ENCODE measurements at places on chromosomes 2 and 18.

DNA sequence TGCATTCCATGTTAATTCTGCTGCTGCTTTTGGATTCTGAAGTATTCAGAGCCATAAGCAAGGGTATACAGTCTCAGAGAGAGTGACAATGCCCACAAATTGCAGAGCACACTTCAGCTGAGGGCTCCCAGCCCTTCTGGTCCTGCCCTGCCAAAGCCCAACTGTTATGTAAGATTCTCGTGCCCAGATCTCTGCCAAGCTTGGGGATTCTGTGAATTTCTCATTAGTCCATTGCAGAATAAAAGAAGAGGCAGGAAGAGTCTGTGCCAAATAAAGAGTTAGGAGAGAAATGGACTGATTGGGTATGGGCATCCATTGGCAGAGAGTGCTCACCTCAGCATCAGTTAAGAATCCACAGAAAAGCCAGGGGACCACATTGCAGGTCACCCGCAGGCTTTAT, 112.0 kb upstream of the PNPT1 start:
- no peak for DNase-seq

- peak; percentile 95 for DNase-seq
Measured at GRCh38 chr2:96088340-96089335, 27.7 kb downstream of the ADRA2B start.

- DNase-seq: no peak
Measured at GRCh38 chr2:48530033-48530811, at the start of gene STON1. Gene STON1, plus strand, starts transcription at chr2:48530154. Its CDS starts 50,480 bp downstream, at chr2:48580634.

- DNase-seq: no peak
Measured at GRCh38 chr2:186772579-186772978, 76.4 kb downstream of the ZSWIM2 start.

DNA sequence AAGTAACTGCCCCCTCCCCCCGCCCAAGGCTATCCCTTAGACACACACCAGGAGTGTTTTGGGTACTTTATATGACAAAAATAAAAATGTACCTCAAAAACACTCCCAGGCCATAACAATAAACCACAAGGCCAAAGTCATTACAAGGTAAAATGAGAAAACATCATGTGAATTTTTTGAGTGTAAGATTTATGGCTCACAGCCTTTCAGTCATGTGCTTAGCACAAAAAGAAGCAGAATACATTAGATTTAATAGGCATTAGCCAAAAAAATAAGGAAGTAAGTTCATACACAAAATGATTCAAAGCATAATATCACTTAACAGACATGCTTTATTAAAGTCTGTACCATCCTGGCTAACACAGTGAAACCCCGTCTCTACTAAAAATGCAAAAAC, 103.7 kb downstream of the CACNB4 start:
- DNase-seq: no peak

GRCh38 chr18:48010264-48010663, 79.8 kb upstream of the SMAD2 start:
- no peak for DNase-seq

DNA sequence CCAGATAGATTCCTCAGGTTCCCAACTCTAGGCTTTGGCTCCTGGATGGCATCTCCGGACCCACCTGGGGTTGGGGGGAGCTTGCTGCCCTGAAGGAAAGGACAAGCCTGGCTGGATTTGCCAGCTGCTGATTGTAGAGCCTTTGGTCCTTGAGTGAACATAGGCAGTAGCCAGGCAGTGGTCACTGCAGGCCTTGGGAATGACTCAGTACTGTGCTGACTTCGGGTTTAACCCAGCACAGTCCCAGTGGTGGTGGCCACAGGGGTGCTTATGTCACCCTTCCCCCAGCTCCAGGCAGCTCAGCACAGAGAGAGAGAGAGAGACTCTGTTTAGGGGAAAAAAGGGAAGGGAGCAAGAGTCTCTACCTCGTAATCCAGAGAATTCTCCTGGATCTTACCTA, 27.7 kb upstream of the ACTR2 start:
- no peak for DNase-seq

DNA sequence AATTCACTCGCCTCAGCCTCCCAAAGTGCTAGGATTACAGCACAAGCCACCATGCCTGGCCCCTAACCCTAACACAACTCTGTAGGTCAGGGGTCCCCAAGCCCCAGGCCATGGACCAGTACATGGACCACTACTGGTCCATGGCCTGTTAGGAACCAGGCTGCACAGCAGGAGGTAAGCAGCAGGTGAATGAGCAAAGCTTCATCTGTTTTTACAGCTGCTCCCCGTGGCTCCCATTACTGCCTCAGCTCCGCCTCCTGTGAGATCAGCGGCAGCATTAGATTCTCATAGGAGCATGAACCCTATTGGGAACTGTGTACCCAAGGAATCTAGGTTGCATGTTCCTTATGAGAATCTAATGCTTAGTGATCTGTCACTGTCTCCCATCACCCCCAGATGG, 201.7 kb downstream of the NRP2 start:
- no peak for DNase-seq

DNA sequence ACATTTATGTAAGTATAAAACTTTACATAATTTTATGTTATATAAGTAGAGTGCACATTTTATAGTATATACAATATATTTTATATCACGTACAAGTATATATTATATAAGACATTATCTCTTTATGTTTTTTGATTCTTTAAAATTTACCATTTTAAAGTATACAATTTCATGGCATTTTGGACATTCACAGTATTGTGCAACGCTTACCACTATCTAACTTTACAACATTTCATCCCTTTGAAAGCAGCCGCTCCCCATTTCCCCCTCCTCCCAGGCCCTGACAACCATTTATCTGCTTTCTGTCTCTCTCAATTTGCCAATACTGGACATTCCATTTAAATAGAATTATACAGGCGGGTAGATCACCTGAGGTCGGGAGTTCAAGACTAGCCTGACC, 512.5 kb downstream of the TSN start:
- DNase-seq: no peak

DNA sequence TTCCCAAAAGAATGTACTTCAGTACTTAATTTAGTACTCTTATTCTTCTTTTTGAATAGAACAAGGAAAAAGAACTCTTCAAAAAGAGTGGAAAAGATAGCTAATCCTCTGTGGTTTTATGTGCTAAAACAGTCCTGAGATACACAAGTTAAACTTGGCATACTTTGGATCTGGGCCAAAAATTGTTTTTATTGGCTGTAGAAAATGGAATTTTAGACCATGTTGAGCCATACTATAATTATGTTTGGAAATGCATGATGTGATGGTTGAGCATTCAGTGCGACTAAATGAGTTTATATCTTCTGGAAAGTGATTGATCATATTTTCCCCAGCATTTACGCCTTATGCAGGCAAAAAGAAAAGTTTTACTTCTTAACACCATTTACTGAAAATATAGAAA, 18.0 kb upstream of the PDE1A start:
- DNase-seq: no peak

DNA sequence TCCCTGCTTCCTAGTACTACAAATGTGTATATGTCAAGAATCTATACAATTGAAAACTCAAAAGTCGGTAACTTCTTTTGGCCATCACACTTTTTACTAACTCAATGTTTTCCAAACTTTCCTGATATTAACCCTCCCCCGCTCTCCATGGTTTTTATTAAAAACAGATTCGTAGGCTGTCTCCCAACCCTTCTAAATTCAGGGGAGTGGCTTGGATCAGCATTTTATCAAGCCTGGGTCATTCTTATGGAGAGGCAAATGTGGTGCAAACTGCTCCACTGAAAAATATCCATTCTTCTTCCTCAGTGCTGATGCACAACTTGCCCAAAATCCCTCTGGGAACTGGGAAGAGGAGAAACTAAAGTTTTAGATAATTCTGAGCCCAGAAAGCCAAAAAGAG, 134.2 kb downstream of the RIF1 start:
- DNase-seq: no peak

- DNase-seq: no peak
Measured at GRCh38 chr18:11514267-11514666, 95.1 kb upstream of the SLC35G4 start.

DNA sequence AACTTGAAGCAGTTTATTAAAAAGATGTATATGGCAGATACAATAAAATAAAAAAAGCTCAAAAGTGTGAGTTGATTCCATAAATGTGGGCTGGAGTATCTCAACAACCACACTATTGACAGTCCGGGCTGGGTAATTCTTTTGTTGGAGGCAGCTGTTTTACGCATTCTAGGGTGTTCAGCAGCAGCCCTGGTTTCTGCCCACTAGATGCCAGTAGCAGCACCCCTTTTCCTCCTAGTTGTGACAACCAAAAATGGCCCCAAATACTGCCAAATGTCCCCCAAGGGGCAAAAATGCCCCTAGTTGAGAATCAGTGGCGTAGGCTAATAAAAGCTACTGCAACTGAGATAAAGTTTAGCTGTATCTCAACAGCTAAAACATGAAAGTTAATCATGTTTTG, 44.8 kb downstream of the CHMP3 start:
- no peak for DNase-seq

- no peak for DNase-seq
Measured at GRCh38 chr2:218986148-218986761, 1.3 kb upstream of the FEV start.

DNA sequence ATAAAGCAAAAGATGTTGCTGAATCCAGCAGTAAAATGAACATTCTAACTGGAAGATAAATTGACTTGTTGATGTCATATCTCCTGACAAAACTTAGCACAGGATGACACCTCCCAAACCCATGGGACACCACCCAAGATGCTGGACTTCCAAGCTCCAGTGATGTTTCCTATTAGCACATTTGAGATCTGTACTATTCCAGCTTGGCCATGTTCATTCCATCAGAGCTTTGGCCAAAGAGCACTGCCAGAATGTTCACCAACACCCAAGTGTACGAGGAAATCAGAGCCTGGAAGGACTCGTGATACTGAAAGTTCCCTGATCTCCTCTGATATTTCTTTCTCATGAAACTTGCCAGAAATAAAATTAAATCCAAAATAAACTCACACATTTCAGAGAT, 44.7 kb downstream of the PID1 start:
- DNase-seq: no peak

- DNase-seq: no peak
Measured at GRCh38 chr2:58920001-58920400, 678.9 kb upstream of the FANCL start.

DNA sequence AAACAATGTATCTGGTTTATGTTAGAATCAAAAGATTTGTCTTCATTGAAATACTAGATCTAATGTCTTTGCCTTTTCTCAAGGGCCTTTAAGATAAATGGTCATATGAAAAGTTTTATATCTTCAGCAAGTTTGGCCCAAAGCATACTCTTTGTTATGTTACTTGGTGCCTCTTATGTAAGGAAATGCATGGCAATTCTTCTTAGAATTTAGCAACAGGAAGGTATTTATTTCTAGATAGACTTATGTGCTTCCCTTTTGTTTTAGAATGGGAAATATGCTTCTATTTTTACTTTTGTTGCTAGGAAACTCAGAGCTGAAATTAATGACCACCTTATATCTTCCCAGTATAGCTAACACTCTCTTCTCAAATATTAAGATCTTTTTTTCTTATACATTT, 117.4 kb upstream of the DLX2 start:
- no peak for DNase-seq

- no peak for DNase-seq
Measured at GRCh38 chr18:74216661-74217110, 68.4 kb downstream of the TIMM21 start.

GRCh38 chr18:23053776-23054457, 81.4 kb upstream of the CABLES1 start:
- no peak for DNase-seq

- DNase-seq: no peak
Measured at GRCh38 chr2:19651466-19651865, 250.3 kb downstream of the TTC32 start.

DNA sequence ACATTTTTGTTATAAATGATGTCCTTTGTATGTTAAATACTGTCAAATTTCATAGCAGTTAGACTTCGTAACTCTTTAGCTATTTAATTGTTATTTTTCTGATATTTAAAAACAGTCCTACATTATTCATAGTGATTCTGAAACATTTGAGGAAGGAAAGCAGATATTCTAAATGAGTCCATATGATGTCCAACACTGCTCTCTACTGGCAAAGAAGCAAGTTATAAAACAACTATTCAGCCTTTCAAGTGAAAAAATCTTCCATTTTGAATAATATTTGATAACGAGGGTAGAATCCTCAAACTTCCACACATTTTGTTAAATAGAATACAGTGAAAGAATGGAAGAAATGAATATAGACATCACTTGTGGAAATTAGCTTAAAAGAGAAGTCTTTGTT, 220.8 kb downstream of the GULP1 start:
- DNase-seq: no peak

DNA sequence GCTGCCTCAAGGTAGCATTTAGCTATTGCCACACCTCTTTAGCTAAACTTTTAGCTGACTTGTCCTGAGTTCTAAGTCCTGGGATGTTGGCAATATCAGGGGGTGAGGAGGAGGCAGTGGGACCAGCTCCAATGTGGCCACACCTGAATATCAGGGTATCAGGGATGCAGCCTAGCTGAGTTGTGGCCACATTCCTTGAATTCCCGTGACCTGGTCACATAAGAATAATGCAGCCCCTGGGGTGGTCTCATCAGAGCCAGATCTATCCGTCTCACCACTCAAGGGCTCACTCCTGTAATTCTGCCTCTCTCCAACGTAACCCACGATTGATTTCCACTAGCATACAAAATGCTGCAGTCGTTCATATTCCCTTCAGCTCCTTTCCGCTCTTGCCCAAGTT, 11.6 kb upstream of the TAF1B start:
- no peak for DNase-seq

DNA sequence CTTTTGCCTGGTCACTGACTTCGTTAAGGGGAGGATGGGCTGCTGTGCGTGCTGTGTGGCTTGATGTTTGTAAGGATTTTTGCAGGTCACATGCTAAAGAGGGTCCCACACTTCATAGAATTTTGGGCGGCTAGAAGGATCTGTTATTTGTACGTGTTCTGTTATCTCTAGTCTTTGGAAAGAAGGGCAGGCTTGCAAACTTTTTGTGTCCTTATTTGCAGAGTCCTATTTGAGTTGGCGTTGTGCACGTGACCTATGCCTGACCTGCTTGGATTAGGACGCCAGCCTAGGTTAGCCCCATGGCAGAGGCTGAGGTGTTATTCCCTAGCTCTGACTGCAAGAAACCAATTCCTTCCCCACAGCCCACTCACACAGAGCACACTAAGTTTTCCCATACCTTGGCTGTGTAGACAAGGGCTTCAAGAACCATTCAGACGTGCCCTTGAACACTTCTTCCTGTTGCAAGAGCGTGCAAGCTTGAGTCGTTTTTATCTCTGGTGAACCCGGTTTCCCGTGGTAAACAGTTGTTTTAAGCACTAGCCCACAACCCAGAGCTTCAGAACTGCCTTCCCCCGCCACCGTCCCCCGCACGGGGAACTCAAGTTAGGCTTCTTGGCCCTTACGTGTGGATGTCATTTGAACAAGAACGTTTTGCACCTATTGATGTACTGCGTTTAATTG, 94.6 kb downstream of the LDLRAD4 start:
- DNase-seq: no peak

DNA sequence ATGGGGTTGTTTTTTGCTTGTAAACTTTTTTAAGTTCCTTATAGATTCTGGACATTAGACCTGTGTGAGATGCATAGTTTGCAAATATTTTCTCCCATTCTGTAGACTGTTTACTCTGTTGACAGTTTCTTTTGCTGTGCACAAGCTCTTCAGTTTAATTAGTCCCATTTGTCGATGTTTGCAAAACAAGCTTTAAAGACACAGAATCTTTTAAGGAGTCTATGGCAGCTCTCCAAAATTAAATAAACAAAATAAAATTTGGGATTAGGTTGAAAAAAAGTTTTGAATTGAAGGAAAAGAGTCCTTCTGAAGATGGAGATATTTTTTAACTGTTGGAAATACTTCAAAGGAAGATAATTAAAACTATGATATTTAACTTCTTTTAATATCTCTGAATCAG, 88.8 kb downstream of the MAP3K20 start:
- peak; percentile 36 for DNase-seq

- DNase-seq: no peak
Measured at GRCh38 chr2:65360441-65360840, 72.0 kb downstream of the SPRED2 start.

GRCh38 chr2:136210455-136210805, 92.5 kb upstream of the CXCR4 start:
- no peak for DNase-seq
